ENCODE measurements at places on chromosomes 7 and 10.

- no peak for DNase-seq
Measured at GRCh38 chr7:69659983-69660382, 61.7 kb downstream of the AUTS2 start.

GRCh38 chr10:73859784-73860491, 14.4 kb downstream of the CAMK2G start:
- DNase-seq = no peak

- DNase-seq = no peak
Measured at GRCh38 chr7:130294314-130294713, 1.4 kb downstream of the CPA4 start.

DNA sequence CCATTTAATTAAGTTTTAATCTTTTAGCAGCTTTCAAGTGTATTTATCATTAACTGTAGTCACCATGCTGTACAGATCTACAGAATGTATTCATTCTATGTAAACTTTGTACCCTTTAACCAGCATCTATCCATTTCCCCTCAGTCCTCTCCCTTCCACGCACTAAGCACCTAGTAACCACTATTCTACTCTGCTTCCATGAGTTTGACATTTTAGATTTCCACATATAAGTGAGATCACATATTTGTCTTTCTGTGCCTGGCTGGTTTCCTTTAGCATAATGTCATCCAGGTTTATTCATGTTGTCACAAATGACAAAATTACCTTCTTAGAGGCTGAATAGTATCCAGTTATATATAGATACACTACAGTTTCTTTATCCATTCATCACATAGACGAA, 79.7 kb downstream of the BTAF1 start:
- DNase-seq = no peak

DNA sequence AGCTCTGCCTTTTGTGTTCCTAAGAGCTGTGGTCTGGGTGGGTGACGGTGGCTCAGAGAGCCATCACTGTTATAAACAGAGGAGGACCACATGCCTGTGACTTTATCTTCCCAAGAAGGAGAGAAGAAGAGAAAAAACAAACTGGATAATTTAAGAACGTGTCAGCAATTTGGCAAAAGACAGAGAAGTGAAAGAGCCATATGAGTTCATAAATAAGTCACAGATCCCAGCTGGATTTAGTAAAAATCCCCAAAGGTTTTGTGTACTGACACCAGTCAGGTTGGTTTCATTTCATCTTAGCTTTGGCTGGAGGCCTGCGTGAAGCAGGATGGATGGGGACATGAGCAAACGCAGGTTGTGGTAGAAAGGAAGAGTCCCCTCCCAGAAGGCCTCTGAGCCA, 120.7 kb downstream of the CXCL12 start:
- no peak for DNase-seq

GRCh38 chr7:157573244-157573643, 236.4 kb downstream of the DNAJB6 start:
- DNase-seq = no peak
